ENCODE measurements at places on chromosomes 4 and X.

DNA sequence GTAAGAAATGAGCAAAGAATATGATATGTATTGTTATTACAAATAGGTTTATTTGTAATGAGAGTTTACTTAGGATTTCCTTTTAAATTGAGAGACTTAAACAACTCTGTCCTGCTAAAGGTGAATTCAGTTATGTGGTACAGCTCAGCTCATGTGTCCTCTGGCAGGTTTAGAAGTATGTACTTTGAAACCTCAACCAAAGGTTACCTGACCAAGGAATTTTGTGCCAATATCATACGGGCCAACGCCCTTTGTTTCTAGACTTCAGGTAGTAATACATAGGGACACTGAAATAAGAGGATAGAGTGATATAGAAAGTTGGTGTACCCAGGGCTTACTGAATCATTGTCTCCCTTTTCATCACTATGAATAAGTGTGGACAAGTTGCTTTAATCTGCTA, 25.7 kb downstream of the SLAIN2 start:
- no peak for DNase-seq

DNA sequence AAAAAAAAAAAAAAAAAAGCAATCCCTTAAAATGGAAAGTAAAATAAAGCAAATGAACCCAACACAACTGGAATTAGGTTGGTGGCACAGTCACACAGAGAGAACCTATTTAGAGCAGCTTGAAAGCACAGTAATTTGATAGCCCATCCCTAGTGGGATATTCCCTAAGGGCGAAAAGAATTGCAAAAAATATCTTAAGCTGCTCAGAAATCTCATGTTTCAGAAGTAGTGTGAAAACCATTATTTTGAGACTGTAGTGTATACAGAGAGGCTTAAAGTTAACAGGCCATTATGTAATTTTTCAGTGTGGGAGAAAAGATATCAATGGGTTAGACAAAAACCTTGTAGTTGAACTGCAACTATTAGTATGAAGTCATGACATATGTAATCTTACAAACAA, 40.0 kb upstream of the DHX15 start:
- no peak for DNase-seq

DNA sequence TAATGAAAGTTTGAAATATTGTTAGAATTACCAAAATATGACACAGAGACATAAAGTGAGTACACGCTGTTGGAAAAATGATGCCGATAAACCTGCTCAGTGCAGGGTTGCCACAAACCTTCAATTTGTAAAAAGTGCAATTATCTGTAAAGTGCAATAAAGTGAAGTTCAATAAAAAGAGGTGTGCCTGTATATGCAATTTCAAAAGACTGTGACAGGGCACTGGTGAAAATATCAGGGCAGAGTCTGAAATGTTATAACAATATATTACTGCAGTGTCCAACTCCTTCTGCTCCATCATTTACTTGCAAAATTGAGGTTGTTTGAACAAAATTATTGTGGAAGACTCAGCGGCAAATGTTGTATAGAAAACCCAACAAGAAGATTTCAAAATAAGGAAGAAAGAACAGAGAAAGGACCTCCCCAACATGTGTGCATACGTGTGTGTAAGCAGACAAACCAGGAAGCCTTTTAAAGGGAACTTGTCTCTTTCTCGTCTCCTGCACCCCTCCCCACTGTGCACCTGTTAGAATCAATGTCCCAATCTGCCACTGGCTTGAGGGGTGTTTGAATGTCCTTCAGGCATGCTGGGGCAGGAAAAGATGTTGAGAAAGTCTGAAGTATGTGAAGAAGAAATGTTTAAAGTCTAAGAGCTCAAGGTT, 96.2 kb downstream of the MAOB start:
- no peak for DNase-seq

DNA sequence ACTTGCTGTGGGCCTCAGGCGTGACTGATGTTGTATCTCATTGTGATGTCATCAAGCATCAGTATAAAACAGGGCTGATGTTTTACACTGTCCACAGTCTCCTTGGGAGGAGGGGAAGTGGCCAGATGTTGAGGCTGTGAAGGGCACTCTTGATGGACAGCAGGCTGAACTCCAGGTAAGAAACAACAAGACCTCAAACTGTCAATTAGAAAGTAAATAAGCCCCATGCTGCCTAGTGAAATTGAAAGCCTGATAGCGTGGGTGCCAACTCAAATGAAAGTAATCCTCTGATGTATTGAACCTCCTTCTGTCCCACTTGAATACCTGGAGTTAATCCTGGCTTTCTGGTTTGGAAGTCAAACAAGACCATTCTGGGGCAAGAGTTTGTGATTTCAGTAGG, 19.7 kb downstream of the VSIG1 start:
- DNase-seq: no peak

DNA sequence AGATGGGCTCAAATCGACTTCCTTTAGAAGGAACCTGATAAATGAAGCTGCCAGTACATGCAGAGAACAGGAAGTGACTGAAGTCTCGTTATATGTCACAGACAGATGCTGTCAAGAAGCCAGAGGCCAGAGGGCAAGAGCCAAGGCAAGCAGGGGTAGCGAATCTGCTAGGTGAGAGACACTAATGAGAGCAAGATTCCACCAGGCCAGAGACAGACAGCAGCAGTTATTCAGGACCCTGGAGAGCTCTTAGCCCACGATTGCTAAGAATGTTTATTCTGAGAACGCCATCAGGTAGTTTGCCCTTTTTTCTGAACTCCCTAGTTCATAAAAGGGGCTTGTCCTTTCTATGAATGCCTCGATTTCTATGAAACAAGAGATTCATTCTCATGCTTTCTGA, 73.7 kb downstream of the BEND2 start:
- DNase-seq: no peak

DNA sequence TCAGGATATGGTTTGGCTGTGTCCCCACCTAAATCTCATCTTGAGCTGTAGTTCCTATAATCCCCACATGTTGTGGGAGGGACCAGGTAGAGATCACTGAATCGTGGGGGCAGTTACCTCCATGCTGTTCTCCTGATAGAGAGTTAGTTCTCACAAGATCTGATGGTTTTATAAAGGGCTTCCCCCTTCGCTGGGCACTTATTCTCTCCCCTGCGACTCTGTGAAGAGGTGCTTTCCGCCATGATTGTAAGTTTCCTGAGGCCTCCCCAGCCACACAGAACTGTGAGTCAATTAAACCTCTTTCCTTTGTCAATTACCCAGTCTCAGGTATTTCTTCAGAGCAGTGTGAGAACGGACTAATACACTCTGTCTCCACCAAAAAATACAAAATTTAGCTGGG, 291.9 kb downstream of the BCOR start:
- DNase-seq: no peak

- DNase-seq: no peak
Measured at GRCh38 chrX:147710301-147710700, 201.4 kb upstream of the FMR1 start.

- DNase-seq: peak; percentile 21
Measured at GRCh38 chr4:127188847-127189246, 443.9 kb upstream of the INTU start.
